ENCODE measurements at places on chromosomes 6 and 20. TPM values are rescaled to one million over a fixed set of nuclear protein-coding genes. Genes with fewer than 3 reads are reported as not detected.

GRCh38 chr20:43746344-43747137 lies 19.7 kb upstream of the GTSF1L start:
- no peak for DNase-seq

DNA sequence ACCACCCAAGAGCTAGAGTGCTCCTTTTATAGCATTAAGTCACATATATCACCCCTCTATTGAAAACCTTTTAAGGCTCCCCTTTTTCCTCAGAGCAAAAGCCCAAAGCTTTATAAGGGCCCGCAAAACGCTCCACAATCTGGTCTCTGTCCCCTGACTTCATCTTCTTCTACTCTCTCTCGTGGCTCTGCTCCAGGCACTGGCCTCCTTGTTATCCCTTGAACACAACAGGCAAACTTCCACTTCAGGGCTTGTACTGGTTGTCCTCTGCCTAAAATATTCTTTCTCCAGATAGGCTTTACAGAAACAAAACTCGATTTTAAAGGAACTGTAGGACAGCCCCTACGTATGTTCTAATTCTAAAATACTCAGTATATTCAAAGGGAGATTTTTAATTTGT lies 44.0 kb upstream of the SPDEF start:
- DNase-seq: no peak

DNA sequence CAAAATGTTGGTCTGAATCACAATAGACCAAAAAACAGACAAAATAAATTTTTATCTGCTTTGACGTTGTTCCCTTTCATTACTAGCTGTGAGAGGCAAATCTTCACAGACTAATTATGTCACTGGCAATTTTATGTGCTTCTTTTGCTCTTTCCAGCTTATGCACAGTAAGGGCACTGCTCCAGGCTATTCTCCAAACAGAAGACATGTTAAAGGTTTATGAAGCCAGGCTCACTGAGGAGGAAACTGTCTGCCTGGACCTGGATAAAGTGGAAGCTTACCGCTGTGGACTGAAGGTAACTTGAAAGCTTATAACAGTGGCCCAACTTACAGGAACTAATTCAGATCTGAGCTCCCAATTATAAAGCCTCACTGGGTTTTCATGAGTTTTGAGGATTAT lies 15.5 kb upstream of the SNRNP48 start:
- DNase-seq: no peak

KCNS1 gene
- not detected for total RNA-seq

RRAGD gene
- 8.8 TPM for total RNA-seq
